ENCODE measurements at places on chromosomes 6 and 20.

DNA sequence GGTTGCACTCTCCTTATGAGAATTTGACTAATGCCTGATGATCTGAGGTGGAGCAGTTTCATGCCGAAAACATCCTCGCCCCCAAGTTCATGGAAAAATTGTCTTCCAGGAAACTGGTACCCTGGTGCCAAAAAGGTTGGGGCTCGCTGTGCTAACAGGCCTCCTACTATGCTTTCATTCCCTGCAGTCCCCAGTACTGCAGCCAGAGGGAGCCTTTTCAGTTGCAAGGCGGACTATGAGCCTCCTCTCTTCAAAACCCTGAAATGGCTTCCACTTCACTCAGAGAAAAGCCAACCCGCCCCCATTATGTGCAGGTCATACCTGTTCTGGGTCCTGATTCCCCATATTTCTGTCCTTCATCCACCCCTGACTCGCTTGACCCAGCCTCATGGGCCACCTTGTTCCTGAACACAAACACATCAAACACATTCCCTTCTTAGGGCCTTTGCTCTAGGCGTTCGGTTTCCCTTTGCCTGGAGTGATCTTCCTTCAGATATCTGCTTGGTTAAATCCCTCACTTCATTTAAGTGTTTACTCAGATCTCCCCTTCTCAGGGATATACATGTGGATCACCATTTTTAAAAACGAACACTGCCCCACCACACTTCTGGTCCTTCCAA is 173.7 kb downstream of the PHACTR1 start:
- no peak for DNase-seq

- DNase-seq: no peak
Measured at GRCh38 chr6:75114806-75115205, 91.0 kb downstream of the COL12A1 start.

DNA sequence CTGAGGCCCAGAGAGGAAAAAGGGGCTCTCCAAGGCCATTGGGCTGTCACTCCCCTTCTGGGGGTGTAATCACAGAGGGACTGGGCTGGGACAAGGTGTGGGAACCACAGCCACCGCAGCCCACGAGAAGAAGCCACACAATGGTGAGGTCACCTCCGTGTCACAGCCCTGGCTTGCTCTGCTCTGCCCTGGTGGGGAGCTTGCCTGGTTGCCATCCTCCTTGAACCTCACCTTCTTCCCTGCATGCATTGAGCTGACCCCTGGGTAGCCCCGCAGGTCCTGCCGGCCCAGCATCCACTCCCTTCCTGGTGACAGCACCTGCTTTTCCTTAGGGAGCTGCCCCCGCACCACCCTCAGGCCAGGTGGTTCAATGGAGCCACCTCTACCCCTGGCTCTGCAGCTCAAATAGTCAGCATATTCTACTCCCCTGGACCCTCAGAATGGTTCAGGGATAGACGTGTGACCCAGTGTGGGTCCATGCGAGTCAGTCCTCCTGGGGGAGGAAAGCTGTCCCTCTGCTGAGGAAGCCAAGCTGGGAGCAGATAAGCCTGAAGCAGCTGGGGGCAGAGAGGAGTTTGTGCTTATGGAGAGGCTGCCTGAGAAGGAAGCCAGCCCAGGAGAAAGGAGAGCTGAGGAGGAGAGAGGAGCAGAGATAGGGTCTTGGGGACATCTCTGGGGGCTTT is 21.3 kb downstream of the RBM38 start:
- no peak for DNase-seq

- DNase-seq: no peak
Measured at GRCh38 chr20:39880890-39881289, 808.1 kb downstream of the MAFB start.

DNA sequence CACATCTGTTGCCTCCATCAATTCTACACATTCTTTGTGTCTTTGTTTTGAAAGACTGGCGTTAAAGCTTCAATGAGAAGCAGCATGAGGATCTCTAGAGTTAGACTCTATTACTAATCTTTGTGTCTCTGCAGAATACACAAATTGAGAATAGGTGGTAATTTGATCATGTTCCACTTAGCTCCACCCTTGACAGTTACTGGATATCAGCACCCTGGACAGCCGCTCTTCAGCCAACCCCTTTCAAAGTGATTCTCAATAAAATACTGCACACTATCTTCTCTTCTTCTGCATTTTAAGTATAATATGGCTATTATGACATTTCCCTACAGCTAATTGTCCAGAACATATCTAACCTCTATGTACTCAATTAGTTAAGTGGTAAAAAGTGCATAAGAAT is 54.3 kb upstream of the CNR1 start:
- DNase-seq: no peak

GRCh38 chr6:3506751-3507383 is 50.0 kb upstream of the SLC22A23 start:
- no peak for DNase-seq

DNA sequence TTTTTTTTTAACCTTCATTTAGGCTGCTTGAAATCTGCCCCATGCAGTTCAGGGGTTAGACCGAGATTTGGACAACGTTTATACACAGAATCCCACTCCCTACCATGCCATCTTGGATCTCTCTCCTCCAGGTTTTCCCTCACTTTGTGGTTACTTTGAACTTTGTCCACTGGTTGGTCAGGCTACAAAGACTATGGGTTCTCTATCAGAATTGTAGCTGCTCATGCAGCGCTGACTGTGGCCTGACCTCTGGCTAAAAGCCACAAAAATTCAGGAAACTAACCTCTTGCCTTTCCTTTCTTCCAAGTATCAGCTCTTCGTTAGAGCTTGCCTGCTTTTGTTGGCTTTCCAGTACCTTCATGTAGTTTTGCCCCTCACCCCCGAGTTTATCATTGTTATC is 44.9 kb upstream of the KCNG1 start:
- DNase-seq: no peak

DNA sequence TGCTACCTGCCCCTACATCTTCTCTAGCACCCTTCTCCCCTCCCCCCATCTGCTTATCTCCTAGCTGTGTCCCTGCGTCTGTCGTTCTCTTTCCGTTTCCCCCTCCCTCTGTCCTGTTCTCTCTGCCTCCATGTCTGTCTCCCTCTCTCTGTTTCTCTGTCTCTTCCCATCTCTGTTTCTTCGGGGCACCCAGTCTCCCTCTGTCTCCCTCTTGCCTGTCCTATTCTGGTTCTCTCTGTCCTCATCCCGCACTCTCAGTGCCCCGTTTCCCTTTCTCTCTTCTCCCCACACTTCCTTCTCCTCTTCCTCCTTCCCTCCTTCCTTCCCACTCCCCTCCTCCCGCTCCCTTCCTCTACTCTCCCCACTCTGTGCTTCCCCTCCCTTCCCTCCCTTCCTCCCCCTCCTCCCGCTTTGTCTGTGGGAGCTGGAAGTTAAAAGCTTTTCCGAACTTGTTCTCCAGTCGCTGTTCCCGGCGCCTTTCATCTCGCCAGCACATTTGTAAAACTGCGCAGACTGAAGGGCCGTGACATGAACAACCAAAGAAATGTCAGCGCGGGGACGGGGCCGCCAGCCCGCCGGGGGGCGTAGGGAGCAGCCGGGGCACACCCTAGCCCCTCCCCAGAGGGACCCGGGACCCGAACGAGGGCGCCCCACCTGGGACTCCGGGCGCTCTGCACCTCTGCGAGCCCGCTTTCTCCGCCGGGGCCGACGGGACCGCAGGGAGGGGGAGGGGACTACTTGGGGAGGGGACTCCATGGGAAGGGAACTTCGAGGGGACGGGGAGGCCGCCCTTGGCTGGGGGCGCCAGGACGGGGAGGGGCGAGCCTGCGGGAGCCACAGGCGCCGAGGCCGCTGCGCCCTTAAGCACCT is 4.0 kb upstream of the CDH22 start:
- DNase-seq: no peak

- DNase-seq: no peak
Measured at GRCh38 chr6:40719671-40720374, 132.7 kb upstream of the LRFN2 start.

GRCh38 chr6:40352006-40352405 is 235.2 kb downstream of the LRFN2 start:
- DNase-seq: no peak

DNA sequence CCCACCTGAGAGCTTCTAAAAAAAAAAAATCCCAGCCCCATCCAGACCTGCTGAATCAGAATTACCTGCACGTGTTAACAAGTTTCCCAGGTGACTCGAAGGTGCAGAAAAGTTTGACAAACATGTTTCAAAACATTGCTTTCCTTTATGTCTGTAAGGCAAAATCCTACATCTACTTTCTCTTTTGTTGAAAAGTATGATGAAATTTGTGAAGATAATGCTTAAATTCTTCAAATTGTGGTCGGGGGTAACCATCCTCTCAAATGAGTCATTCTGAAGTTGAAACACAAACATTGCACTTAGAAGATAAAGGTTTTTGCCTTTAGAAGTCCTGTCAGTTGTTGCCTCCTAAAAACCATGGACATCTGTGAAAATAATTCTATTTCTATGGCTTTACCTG is 429.7 kb downstream of the EPHA7 start:
- DNase-seq: no peak

DNA sequence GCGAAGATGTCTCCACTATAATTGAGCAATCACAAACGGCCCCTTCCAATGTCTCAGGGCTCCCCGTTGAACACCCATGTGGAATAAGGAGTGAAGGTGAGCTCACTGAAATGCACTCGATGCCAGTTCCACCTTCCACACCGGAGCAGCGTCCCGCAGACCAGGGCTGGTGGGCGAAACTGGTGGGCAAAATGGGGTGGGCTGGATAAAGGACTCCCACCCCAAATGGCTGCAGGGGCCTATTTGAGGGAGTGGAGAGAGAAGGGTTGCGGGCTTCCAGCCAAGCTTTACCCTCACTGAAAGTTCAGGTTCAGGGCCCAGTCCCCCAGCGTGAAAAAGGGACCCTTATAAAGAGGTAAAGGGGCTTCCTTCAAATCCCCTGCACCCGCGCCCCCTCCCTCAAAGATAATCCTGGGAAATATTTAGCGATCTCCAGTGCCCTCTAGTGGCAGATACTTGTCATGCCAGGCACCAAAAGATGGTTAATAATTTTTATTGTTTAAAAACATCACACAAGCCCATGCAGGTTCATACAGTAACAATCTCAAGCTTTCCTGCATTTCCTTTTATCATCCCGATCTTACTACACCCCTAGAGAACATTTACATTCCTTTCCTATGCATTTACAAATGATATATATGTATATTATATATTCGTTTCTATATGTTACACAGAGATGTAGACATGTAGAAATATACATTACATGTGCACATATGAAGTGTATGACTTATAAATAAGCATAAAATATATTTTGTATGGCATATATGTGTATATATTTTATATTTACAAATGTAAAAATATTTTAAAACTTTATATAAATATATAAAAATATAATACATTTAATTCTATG is 58.2 kb upstream of the NKX2-2 start:
- DNase-seq: no peak

DNA sequence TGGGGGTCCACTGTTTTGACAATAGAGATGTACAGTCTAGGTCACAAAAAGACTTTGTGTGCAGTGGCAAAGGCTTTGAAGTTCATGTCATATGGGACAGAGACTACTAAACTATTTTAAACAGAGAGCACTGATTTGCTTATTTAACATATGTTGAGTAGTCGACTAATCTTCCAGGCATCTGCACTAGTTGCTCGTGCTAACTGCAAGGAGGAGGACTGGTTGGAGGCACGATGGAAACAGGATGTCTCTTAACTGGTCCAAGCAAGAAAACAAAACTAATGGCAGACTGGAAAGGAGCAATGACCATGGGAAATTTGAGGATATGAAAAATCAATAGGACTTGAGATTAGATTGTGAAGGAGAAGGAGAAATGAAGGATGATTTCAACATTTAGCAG is 28.5 kb upstream of the ERVFRD-1 start:
- DNase-seq: no peak

- no peak for DNase-seq
Measured at GRCh38 chr6:108666656-108667260, 106.0 kb downstream of the FOXO3 start.

GRCh38 chr20:46108435-46108841 is 9.7 kb upstream of the CD40 start:
- no peak for DNase-seq

DNA sequence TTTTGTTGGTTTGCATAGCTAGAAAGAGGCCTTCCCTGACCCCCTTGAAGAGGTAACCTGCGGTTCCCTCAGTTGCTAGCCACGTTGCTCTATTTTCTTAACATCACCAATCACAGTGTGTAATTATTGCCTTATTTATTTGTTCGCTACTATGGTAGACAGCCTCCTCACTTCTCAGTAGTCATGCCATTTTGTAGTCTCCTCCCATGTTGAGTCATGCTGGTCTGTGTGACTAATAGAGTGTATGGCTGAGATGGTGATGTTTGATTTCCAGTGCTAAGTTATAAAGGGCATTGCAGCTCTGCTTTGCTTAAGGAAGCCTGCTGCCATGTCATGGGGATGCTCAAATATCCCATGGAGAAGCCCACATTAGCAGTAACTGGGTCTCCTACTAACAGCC is 236.6 kb upstream of the CHD6 start:
- DNase-seq: no peak

DNA sequence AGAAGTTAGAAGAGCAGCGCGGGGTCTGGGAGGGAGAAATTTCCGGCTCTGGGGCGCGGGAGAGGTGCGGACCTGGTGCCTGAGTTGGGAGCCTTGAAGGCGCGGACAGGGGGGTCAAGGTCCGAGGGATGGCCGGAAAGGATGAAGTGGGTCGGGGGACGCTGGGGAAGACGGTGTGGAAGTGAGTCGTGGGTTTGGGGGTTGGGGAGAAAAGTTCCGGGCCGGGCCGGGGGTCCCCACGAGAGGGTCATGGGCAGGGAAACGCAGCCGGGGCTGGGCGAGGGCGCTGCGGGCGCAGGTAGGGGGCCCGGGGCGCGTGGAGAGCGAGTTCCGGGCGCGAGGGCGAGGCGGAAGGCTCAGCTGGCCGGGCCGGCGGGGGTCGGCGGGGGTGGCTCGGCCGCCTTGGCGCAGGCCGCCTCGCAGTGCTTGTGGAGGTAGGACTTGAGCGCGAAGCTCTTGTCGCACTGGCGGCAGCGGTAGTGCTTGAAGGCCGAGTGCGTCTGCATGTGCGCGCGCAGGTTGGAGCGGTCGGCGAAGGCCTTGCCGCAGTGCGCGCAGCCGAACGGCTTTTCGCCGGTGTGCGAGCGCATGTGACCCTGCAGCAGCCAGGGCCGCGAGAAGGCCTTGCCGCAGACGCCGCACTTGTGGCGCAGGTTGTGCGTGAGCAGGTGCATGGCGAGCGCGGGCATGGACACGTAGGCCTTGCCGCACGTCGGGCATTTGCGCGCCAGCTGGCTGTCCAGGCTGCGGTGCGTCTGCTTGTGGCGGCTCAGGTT is 10.5 kb upstream of the SRXN1 start:
- DNase-seq: no peak

DNA sequence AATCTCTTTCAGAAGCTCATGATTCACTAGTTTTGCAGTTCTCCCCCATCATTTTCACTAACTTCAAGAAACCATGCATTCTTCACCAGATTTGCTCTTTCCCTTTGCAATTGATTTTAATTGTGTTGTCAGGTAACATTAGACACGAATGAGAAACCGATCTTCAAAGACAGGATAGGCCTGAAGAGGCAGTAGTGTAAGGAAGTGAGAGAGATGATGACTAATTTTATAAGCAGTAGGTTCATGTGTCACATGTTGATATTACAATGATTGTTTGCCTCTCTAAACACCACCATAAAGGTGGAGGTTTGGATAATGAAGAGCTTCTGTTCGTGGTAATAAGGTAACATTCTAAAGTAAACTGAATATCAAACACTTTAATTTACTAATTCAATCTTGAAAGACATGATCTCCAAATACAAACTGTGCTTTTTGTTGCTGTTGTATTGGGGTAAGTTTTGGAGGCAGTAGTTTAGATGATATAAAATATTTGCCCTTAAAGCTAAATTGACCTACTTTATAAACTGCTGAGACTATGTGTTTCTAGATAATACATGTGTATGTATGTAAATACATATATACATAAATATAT is 207.2 kb downstream of the PHACTR1 start:
- no peak for DNase-seq

GRCh38 chr6:96246563-96246962 is 230.8 kb downstream of the FUT9 start:
- no peak for DNase-seq
